CD4-positive, alpha-beta T cell (primary cell): ENCODE measurements at places on chromosomes 4 and X. TPM values are rescaled to one million over a fixed set of nuclear protein-coding genes. Genes with fewer than 3 reads are reported as not detected.

- no peaks in the 10 kb centered on the region for H3K36me3 ChIP-seq
- no peak for DNase-seq
- no peaks in the 10 kb centered on the region for H3K4me1 ChIP-seq
- no peak overlapping the region for H3K4me3 ChIP-seq
These were observed 421 bp upstream of the IGSF1 start for GRCh38 chrX:131289527-131289926.

GRCh38 chrX:154369449-154370299, 4.8 kb downstream of the FLNA start:
- H3K27ac ChIP-seq = peak overlapping the region; percentile 96
- H3K4me3 ChIP-seq = peak overlapping the region; percentile 77
- H3K36me3 ChIP-seq = peaks cover 36% of the 10 kb centered on the region
- H3K27me3 ChIP-seq = no peaks in the 10 kb centered on the region
- peak; percentile 78 for DNase-seq

DNA sequence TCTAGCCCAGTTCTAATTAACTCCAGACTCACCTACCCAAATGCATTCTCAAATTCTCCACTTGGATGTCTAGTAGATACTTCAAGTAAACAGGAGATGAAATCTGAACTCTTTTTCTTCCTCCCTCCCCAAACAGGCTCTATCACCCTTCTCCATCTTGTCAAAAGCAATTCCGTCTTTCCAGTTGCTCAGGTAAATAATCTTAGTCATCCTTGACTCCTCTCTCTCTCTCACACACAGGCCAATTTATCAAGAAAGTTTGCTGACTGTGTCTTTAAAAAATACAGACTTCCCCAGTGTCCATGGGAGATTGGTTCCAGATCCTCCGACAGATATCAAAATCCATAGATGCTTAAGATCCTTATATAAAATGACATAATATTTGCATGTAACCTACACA, 12.9 kb downstream of the TXK start:
- peaks cover 32% of the 10 kb centered on the region for H3K36me3 ChIP-seq
- no peak for DNase-seq
- H3K27ac ChIP-seq = no peak overlapping the region
- H3K4me1 ChIP-seq = peaks cover 57% of the 10 kb centered on the region
- H3K27me3 ChIP-seq = no peaks in the 10 kb centered on the region

DNA sequence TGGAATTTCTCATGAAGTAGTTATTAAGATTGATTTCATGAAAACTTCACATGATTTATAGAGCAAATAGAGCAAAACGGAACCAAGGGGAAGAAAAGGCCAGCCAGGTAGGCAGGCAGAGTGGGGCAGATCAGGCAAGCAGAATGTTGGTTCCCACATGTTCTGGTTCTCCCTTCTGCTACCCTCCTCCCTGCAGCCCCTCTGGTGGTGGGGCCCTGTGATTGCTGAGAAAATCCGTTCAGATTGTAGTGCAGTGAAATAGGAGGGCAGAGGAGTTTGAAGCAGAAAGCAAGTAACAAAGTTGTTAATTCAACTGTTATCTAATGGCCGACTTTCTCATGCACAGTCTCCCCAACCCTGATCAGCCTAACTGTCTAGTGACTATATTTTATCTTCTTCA, 185.3 kb downstream of the MID1IP1 start:
- no peak overlapping the region for H3K4me3 ChIP-seq
- H3K27ac ChIP-seq = no peak overlapping the region
- no peaks in the 10 kb centered on the region for H3K4me1 ChIP-seq

DNA sequence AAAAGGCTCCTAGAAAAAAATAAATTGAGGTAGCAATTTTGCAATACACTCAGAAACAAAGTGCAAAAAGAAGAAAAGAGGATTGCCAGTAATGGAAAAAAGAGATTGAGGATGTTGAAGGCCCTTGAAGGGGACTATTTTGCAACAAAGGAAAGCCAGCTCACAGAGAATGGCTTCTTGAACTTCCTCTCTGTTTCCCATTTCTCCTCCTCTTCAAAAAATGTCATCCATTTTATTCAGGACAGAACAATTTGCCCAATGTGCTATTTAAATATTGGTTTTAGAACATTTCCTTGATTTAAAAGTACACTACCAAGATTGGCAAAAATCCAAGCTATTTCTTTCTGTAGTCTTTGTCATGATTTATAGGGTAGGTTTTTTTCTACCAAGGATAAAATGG, 60.2 kb downstream of the GASK1B start:
- H3K27ac ChIP-seq = no peak overlapping the region
- no peaks in the 10 kb centered on the region for H3K4me1 ChIP-seq
- H3K36me3 ChIP-seq = no peaks in the 10 kb centered on the region
- H3K27me3 ChIP-seq = no peaks in the 10 kb centered on the region
- H3K4me3 ChIP-seq = no peak overlapping the region

DNA sequence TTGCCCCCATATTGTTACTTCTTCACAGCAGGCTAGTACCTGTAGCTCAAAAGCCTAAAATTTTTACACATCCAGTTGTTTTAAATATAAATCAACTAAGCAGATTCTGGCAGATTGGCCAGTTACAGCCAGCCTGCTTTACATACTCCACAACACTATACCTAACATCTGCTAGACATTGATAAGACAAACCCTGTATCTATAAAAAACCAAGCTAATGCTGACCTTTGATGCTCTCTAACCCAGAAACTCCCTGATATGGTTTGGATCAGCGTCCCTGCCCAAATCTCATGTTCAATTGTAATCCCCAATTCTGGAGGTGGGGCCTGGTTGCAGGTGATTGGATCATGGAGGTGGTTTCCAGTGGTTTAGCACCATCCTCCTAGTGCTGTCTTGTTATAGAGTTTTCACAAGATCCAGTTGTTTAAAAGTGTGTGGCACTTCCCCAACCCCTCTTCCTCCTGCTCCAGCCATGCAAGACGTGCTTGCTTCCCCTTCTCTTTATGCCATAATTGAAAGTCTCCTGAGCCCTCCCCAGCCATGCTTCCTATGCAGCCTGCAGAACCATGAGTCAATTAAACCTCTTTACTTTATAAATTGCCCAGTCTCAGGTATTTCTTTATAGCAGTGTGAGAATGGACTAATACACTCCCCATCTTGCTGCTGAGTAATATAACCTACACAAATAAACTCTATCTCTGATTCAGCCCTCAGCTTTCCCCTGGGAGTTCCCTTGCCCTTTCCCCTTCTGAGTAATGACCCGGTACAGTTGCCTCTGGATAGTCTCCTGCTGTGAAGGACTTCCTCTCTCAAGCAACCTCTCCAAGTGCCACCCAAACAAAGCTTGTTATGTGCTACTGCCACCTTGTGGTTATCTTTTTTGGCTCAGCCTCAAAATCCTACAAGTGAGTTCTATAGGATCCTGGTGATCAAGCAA, 39.6 kb downstream of the ZCCHC13 start:
- no peaks in the 10 kb centered on the region for H3K36me3 ChIP-seq
- H3K4me3 ChIP-seq = no peak overlapping the region
- no peaks in the 10 kb centered on the region for H3K27me3 ChIP-seq
- H3K4me1 ChIP-seq = peaks cover 2% of the 10 kb centered on the region
- H3K27ac ChIP-seq = no peak overlapping the region

DNA sequence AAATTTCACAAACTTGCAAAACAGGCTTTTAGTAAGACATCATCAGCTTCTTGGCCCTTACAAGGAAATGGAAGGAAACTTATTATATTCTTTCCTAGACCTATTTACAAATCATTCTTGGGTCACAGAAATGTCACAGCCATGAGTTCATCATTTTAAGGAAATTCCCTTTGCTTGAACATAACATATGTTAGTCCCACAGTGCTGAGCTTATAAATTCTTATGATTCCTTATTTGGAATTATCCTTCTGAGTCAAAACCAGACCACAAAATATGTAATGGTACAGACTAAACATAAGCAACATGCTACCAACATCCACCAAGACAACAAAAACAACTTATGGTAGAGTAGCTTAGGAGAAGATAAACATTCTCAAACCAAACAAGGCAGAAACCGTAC, 236.9 kb upstream of the CTSO start:
- no peaks in the 10 kb centered on the region for H3K36me3 ChIP-seq
- DNase-seq = no peak
- H3K4me3 ChIP-seq = no peak overlapping the region
- no peaks in the 10 kb centered on the region for H3K27me3 ChIP-seq
- no peak overlapping the region for H3K27ac ChIP-seq

GRCh38 chr4:25128671-25129070, 31.6 kb downstream of the SEPSECS start:
- DNase-seq = no peak
- H3K4me1 ChIP-seq = no peaks in the 10 kb centered on the region
- H3K4me3 ChIP-seq = no peak overlapping the region
- H3K36me3 ChIP-seq = peaks cover 28% of the 10 kb centered on the region
- no peaks in the 10 kb centered on the region for H3K27me3 ChIP-seq
- no peak overlapping the region for H3K27ac ChIP-seq

DNA sequence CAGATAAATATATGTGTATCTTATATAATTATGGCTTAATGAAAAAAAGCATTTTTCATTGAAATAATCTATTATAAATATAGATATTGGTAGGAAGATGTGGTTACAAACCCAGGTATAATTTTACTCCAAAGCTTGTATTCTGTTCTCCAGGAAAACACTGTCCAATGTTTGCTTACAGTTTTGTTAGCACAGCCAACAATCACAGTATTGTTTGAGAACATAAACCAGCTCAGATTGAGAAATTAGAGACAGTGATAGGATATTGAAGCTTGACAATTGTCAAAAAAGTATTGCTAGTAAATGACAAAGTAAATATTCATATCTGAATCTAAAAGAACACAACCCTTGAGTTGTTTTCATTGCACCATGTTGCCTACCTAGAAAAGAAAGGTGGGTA, 228.8 kb downstream of the ADGRL3 start:
- H3K4me3 ChIP-seq = no peak overlapping the region
- H3K27ac ChIP-seq = no peak overlapping the region
- no peak for DNase-seq
- no peaks in the 10 kb centered on the region for H3K36me3 ChIP-seq
- H3K27me3 ChIP-seq = no peaks in the 10 kb centered on the region
- no peaks in the 10 kb centered on the region for H3K4me1 ChIP-seq

GRCh38 chr4:36979533-36979932, 265.0 kb upstream of the NWD2 start:
- no peaks in the 10 kb centered on the region for H3K36me3 ChIP-seq
- no peak overlapping the region for H3K27ac ChIP-seq

- peaks cover 68% of the 10 kb centered on the region for H3K36me3 ChIP-seq
- no peaks in the 10 kb centered on the region for H3K4me1 ChIP-seq
- H3K4me3 ChIP-seq = no peak overlapping the region
- H3K27ac ChIP-seq = no peak overlapping the region
These were observed 14.9 kb downstream of the VBP1 start for GRCh38 chrX:155231163-155231562.

DNA sequence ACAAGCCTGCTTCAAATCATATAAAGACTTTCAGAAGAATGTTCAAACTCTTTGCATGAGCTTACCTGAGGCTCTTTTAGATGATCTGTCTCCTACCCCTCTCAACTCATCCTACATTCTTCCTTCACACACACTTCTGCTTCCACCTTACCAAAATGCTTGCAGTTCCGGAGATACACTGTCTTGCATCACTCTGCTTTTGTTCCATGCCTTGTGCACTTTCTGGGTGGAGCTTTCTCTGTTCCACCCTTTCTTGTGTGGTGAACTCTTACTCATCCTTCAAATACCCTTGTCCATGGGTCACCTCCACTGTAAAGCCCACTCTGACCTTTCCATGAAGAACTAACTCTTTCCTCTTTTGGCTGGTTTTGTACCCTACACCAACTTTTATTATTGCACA, 18.4 kb upstream of the MGST2 start:
- H3K4me3 ChIP-seq = no peak overlapping the region
- no peak overlapping the region for H3K27ac ChIP-seq
- peaks cover 5% of the 10 kb centered on the region for H3K4me1 ChIP-seq
- DNase-seq = no peak
- H3K36me3 ChIP-seq = no peaks in the 10 kb centered on the region

DNA sequence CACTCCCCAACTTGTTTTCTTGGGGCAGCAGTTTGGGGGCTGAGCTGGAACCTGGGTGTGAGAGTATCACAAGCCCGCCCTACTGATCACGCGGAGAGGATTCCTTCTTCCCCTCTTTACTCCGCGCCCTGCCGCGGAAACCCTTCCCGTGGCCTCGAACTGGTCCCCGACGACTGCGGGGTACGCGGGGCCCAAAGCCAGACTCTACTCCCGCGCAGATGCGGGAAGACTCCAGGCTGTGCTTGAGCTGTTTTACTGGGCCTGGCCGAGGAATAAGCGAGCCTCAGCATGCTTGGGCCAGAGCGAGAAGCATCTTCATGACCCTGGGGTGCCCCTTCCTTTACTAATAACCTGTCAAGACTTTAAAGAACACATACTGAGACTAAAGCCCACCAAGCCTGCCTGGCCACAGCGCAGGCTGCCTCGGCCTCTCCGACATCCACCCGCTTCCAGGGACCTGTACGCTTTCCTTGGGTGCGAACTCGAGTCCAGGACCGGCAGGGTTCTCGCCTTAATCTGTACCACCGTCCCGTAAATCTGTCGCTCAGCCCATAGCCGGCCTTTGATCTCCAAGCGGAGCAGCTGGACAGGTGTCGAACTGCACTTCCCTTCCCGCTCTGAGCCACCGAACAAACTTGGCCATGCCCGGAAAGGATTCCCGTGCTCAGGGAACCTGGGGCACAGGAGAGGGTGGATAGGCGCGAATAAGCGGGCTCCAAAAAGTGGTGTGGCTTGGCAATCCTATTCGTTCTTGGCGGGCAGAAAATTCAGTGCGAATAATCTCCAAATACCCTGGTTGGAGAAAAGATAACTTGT, 55.0 kb upstream of the TMEM33 start:
- H3K27me3 ChIP-seq = peaks cover 77% of the 10 kb centered on the region
- no peaks in the 10 kb centered on the region for H3K36me3 ChIP-seq
- H3K4me1 ChIP-seq = peaks cover 31% of the 10 kb centered on the region
- H3K4me3 ChIP-seq = no peak overlapping the region

GRCh38 chrX:2340991-2341390, 159.8 kb downstream of the DHRSX start:
- H3K27me3 ChIP-seq = no peaks in the 10 kb centered on the region
- no peak for DNase-seq
- H3K4me3 ChIP-seq = no peak overlapping the region

GRCh38 chrX:3134316-3134945, 93.2 kb downstream of the ARSF start:
- no peaks in the 10 kb centered on the region for H3K27me3 ChIP-seq
- H3K4me1 ChIP-seq = no peaks in the 10 kb centered on the region
- no peak overlapping the region for H3K4me3 ChIP-seq
- H3K36me3 ChIP-seq = no peaks in the 10 kb centered on the region

GRCh38 chr4:147477439-147477838, 3.5 kb upstream of the EDNRA start:
- peaks cover 2% of the 10 kb centered on the region for H3K4me1 ChIP-seq
- no peak overlapping the region for H3K4me3 ChIP-seq
- H3K27me3 ChIP-seq = peaks cover 16% of the 10 kb centered on the region
- no peak overlapping the region for H3K27ac ChIP-seq

GRCh38 chr4:1767061-1767769, 25.9 kb upstream of the FGFR3 start:
- H3K4me3 ChIP-seq = no peak overlapping the region
- peak; percentile 47 for DNase-seq
- peaks cover 8% of the 10 kb centered on the region for H3K4me1 ChIP-seq
- peaks cover 26% of the 10 kb centered on the region for H3K27me3 ChIP-seq

The TXK gene
- 69.9 TPM for total RNA-seq

The MTTP gene
- not detected for total RNA-seq

The ADGRG2 gene
- total RNA-seq = not detected
